Thyroid gland (tissue), 4 donors: ENCODE measurements at places on chromosomes 7 and 10.

- DNase-seq: no peak
Observed at GRCh38 chr10:82558014-82558607, 683.1 kb downstream of the NRG3 start.

- DNase-seq: no peak
Observed at GRCh38 chr10:5604961-5605360, 61.4 kb downstream of the ASB13 start.

GRCh38 chr10:127527891-127528290 lies 21.2 kb upstream of the NPS start:
- peak; percentile 6 for DNase-seq

GRCh38 chr10:117240621-117241529 lies at the start of gene SLC18A2:
Gene SLC18A2 (plus strand): TSS chr10:117241114. CDS start chr10:117241694, 580 bp downstream.
- DNase-seq: no peak

GRCh38 chr10:91567815-91568214 lies 65.1 kb downstream of the PPP1R3C start:
- DNase-seq: no peak

- peak; percentile 86 for DNase-seq
Observed at GRCh38 chr7:43108255-43109011, 4.0 kb upstream of the HECW1 start.

DNA sequence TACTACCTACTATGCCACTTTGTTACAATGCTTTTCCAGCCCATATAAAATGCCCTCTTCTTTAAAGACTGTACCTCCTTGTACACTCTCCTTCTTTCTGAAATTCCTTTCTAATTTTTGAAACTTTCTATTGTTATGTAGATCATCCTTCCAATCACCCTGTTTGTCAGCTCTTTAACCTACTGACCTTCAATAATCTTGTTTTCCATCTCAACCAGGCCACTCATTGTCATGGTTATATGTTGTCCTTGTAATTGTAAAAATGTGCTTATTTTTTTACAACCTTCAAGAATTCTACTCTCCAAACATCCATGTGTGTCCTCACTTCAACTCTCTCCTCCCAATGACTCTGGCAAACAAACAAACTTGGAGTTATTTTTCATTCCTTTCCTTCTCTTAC lies 1172.6 kb upstream of the CELF2 start:
- no peak for DNase-seq

DNA sequence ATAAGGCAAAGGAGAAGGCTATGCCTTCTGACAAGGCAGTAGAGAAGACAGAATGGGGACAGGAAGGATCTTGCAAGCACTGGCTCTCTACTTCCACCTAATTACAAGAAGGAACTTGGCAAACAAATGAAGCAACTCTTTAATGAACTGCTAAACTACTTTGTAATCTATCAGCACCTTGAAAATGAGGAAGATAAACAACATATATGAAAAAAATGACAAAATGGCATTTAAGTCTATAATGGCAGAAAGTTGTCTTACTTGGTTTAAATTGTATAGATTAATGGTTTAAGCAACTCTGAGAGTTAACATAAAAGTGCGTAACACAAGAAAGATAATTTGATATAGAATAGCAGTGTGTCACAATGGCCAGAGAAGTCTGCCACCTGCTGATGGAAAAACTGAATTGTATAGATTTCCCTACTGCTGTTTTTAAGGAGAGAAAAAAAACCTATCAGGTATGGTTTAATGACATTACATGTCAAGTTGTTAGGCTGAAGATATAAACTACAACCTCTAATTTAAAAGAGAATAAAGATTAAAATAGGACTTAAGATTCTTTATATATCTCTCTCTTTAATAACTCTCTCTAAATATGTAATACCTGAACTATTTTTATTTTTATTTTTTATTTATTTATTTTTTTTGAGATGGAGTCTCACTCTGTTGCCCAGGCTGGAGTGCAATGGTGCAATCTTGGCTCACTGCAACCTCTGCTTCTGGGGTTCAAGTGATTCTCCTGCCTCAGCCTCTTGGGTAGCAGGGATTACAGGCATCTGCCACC lies 11.8 kb downstream of the NT5C3A start:
- DNase-seq: no peak

DNA sequence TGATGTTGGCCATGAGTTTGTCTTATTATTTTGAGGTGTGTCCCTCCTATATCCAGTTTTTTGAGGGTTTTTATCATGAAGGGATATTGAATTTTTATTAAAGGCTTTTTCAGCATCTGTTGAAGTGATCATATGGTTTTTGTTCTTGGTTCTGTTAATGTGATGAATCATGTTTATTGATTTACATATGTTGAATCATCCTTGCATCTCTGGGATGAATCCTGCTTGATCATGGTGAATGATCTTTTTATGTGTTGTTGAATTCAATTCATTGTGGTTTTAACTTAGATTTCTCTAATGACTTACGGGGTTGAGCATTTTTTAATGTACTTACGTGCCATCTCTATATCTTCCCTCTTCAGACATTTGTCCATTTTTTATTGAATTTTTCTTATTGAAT lies 22.9 kb downstream of the DLD start:
- no peak for DNase-seq

GRCh38 chr10:14016931-14017333 lies 313.8 kb downstream of the FRMD4A start:
- no peak for DNase-seq

DNA sequence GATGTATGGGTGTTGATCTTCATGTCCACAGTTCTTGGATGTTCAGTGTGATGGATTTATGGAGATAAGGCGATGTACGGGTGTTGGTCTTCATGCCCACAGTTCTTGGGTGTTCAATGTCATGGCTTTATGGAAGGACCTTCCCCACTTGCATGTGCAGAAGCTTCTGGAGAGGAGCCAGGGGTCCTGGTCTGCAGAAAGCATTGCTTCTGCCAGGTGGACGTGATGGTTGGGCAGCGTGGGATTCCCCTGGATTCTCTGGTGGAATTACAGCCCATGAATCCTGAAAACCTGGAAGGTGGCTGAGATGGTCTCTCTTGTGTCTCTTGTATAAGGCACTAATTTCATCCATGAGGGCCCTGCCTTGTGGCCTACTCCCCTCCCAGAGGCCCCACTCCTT lies 183.7 kb upstream of the TCERG1L start:
- no peak for DNase-seq

- DNase-seq: no peak
Observed at GRCh38 chr7:115494529-115495147, 535.9 kb downstream of the TFEC start.

- no peak for DNase-seq
Observed at GRCh38 chr7:152664636-152665035, 11.3 kb downstream of the XRCC2 start.

DNA sequence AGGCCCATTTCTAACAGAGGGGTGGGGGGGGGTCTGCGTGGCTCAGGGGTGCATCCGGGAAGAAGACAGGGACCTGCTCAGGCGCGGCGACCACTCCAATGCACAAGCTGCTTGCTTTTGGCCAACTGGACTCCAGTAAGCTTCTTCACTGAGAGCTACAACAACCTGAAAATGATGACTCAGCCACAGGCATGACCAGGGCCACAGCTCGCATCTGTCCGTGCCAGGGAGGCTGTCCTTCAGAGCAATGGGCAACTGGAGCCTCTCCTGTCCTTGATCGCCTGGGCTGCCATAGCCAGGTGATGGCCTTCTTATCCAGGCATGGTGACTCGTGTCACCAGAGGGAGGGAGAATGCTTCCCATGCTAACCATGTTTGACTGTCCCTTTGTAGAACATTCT lies 81.6 kb upstream of the RNF32 start:
- DNase-seq: no peak

- DNase-seq: no peak
Observed at GRCh38 chr7:26863518-26864308, 677 bp downstream of the SKAP2 start.

- DNase-seq: peak; percentile 62
Observed at GRCh38 chr10:26555719-26556368, 117.7 kb downstream of the APBB1IP start.

GRCh38 chr7:134279336-134279735 lies 37.4 kb downstream of the SLC35B4 start:
- no peak for DNase-seq

GRCh38 chr7:32347244-32347828 lies 142.8 kb downstream of the LSM5 start:
- DNase-seq: peak; percentile 21
